ENCODE measurements at places on chromosomes 4 and X.

GRCh38 chr4:180560896-180561295 lies 1682.3 kb upstream of the TENM3 start:
- DNase-seq, result no peak

GRCh38 chr4:188903986-188904385 lies 764.7 kb downstream of the TRIML1 start:
- no peak for DNase-seq

DNA sequence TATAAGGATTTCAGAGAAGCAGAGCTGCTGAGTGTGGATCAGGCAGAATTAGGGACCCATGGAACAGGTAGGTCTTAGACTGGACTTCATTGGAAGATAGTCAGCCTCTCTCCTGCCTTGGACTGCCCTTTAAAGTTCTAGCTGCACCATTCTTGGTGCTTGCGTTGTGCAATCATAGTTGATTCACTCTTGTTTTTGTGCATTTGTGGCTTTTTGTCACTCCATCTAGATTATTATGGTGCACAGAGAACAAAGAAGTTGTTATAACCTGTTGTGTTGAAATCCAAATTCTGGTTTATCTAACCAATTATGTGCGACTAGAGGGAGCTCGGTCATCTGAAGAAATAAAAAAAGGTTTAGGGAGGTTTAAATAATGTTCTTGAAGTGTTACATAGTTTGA lies 59.3 kb downstream of the JADE1 start:
- DNase-seq, result no peak

- DNase-seq, result no peak
These were observed 63.1 kb downstream of the RTL3 start for GRCh38 chrX:78595901-78596502.

GRCh38 chr4:11698033-11698432 lies 269.3 kb upstream of the HS3ST1 start:
- no peak for DNase-seq

- DNase-seq, result no peak
These were observed 182.7 kb downstream of the KIT start for GRCh38 chr4:54840430-54840829.

GRCh38 chr4:81482326-81482725 lies 10.6 kb upstream of the RASGEF1B start:
- no peak for DNase-seq

GRCh38 chrX:134936542-134936941 lies 54.2 kb upstream of the SMIM10 start:
- DNase-seq, result no peak

- DNase-seq, result no peak
These were observed 46.3 kb downstream of the SPANXD start for GRCh38 chrX:141652286-141652685.

DNA sequence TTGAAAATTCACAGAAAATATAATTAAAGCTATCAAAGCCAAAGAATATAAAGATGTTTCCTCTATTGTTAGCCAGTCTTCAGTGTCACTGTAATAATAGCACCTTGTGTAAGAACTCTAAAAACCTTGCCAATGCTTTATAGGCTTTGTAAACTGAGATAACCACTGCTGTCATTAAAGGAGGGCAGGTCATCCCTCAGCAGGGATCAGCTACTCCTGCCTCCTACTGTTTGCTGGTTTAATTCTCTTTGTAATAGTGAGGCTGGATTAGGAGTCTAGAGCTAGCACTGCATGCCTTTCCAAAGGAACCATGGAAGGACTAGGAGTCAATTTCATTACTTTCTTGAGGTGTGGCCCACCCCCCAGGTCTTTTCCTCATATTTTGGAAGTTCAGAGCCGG lies 46.2 kb downstream of the FHIP1A start:
- DNase-seq, result no peak

DNA sequence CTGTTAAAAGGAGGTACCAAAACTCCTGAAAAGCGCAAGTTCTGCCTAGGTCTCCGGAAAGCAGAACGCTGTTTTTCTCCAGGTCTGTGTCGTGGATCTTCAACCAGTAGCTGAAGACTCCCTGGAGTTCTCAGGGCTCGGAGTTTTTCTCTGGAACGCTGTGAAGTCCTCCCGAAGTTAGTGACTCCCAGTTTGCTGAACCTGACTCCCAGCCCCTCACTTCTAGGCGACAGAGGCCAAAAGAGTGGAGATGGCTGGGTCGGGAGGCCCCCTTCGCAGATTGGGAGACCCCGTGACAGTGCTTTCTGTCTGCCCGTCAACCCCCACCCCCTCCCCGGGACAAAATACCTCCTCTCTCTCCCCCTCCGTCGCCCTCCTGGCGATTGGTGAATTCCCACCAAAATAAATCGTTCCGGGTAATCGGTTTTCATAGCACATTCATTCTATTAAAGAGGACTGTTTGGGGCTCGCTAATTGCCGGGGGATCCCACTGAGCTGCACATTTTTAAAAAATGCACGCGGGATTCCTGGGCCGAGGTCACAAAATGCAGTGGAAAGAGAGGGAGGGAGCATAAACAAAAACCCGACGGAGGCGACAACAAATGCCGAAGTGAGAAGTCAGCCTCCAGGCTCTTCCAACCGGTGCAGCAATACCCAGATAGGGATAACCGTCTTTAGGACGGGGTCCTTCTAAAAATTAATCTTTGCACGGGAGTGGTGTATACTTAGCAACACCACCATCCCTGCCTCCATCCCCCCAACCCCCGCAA lies 4.0 kb upstream of the MSX1 start:
- no peak for DNase-seq

GRCh38 chr4:109209647-109210046 lies 92.8 kb downstream of the COL25A1 start:
- DNase-seq, result no peak

GRCh38 chr4:134327274-134328122 lies 125.9 kb upstream of the PABPC4L start:
- no peak for DNase-seq

- no peak for DNase-seq
These were observed 58.9 kb upstream of the DKK2 start for GRCh38 chr4:107094976-107095375.
